ENCODE measurements at places on chromosomes 7 and 10. TPM values are rescaled to one million over a fixed set of nuclear protein-coding genes. Genes with fewer than 3 reads are reported as not detected.

DNA sequence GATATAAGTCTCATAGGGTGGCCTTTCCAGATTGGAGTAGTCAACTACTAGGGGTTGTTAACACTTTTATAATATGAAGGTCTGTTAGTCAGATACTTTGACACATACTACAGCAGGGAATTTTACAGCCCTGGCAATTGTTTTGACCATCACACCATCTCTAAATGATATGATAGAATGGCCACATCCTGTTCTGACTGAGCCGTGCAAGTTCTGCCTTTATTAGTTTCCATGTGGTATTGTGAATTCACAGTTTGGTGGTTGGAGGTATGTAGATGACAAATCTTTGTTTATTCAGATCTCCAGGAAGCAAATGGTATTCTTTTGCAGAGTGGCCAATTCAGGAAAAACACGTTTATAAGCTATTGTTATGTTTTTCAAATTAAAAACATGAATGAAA lies 83.0 kb downstream of the NRG3 start:
- no peak for DNase-seq
- no peaks in the 10 kb centered on the region for H3K27me3 ChIP-seq
- H3K27ac ChIP-seq: no peak overlapping the region
- no peaks in the 10 kb centered on the region for H3K36me3 ChIP-seq
- H3K4me1 ChIP-seq: no peaks in the 10 kb centered on the region

- DNase-seq: peak; percentile 93
- H3K4me1 ChIP-seq: peaks cover 96% of the 10 kb centered on the region
- no peaks in the 10 kb centered on the region for H3K27me3 ChIP-seq
- no peak overlapping the region for H3K4me3 ChIP-seq
Measured at GRCh38 chr10:29608062-29608461, 26.7 kb downstream of the SVIL start.

DNA sequence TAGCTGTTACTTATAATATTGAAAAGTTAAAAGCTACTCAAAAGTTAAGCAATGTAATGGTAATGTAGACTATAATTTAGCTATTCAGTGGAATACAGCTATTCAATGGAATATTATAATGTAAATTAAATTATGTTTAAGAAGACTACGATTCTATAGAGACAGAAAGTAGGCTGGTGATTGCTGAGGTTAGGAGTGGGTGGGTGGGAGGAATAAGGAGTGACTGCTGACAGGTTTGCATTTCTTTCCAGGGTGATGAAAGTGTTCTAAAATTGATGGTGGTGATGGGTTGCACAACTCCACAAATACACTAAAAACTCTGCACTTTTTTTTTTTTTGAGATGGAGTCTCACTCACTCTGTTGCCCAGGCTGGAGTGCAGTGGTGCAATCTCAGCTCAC lies 21.4 kb downstream of the DENND2A start:
- no peak for DNase-seq
- no peaks in the 10 kb centered on the region for H3K27me3 ChIP-seq
- H3K4me3 ChIP-seq: no peak overlapping the region
- H3K27ac ChIP-seq: no peak overlapping the region
- H3K36me3 ChIP-seq: no peaks in the 10 kb centered on the region

DNA sequence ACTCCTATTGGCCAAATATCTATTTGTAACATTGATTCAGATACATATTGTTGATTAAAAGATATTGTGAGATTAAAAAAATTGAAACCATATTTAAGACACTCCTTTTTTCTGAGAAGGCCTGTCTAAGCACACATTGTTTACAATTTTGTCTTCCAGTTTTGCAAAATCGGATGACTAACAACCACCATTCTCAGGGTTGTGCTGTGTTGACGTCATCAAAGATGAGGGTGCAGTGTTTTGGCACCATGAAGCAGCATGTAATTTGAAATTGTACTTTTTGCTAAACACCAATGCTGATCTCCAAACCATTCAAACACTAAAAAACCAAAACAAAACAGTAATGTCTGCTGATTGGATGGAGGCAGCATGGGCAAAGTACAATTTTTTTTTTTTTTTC lies 7.4 kb downstream of the CREB5 start:
- no peak overlapping the region for H3K4me3 ChIP-seq
- H3K36me3 ChIP-seq: no peaks in the 10 kb centered on the region
- no peak for DNase-seq

- peaks cover 22% of the 10 kb centered on the region for H3K36me3 ChIP-seq
- peak overlapping the region; percentile 89 for H3K4me3 ChIP-seq
- peaks cover 19% of the 10 kb centered on the region for H3K4me1 ChIP-seq
- peak overlapping the region; percentile 99 for H3K27ac ChIP-seq
Measured at GRCh38 chr10:72275351-72276012, 1.8 kb downstream of the DDIT4 start.

DNA sequence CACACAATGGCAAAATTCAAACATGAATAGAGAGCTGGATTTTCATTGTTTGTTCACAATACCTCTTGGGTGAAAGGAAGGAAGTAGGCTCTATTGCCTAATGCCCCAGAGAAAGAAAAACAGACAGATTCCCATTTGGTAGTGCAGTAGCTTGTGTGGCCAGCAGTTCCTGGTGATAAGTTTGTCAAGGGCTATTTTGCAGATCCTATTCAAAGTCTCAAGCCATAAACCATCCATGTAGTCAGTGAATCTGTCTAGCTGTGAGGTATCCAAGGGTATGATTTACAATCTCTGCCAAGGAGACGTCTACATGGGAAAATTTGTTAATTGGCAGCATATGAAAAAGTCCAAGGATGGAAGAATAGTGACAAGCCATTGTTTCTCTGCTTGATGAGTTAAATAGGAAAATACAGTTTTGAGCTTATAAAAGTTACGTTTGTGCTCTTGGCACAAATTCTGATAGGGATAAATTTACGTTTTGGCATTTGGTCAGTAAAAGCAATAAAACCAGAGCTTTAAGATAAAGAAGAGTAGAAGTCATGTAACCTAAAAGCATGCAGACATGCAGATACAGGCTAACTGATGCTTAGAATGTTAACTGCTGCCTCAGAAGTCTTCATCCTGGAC lies 269.1 kb downstream of the GATA3 start:
- no peaks in the 10 kb centered on the region for H3K27me3 ChIP-seq
- no peak overlapping the region for H3K4me3 ChIP-seq
- H3K4me1 ChIP-seq: no peaks in the 10 kb centered on the region
- H3K36me3 ChIP-seq: no peaks in the 10 kb centered on the region

DNA sequence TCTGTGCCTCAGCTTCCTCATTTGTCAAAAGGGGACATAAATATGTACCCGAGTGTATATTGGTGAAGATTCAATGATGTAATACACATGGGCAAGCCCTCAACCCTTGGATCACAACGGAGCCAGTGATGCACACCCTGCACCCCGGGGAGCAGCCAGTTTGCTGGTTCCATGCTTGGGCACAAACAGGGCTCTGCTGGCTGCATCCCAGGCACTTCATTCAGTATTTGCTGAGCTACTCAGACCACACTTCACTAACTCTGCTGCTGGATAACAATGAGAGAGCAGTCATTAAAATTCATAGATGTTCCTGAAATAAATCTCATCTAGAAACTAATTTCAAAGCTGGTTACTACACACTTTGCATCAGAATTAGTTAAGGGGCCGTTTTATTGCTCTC lies 72.0 kb downstream of the SCRN1 start:
- H3K27me3 ChIP-seq: no peaks in the 10 kb centered on the region
- no peaks in the 10 kb centered on the region for H3K36me3 ChIP-seq
- H3K4me3 ChIP-seq: no peak overlapping the region
- H3K27ac ChIP-seq: no peak overlapping the region

Gene HOXA10
- 42.0 TPM for total RNA-seq

Gene PDK4
- total RNA-seq: 3,628 TPM

Gene PHYHIPL
- total RNA-seq: 0.32 TPM

Gene CHAT
- not detected for total RNA-seq

Gene DRGX
- total RNA-seq: not detected

Gene AKR1C8
- total RNA-seq: not detected

Gene VWC2
- not detected for total RNA-seq

Gene SCART1
- 1.4 TPM for total RNA-seq

All from gastrocnemius medialis (tissue), 4 donors.